Stimulated activated CD4-positive, alpha-beta T cell treated with anti-CD3 and anti-CD28 coated beads, Interleukin-1b, Interleukin-23, amount 100 ng/mL, for 1 hour (primary cell): ENCODE measurements at places on chromosomes 7 and 10.

GRCh38 chr10:123502983-123503382 lies 163.2 kb upstream of the GPR26 start:
- no peak for DNase-seq

GRCh38 chr7:76272851-76273497 lies 29.5 kb upstream of the HSPB1 start:
- DNase-seq: no peak

GRCh38 chr7:130945411-130945811 lies 211.4 kb upstream of the KLF14 start:
- no peak for DNase-seq

- DNase-seq: no peak
Measured at GRCh38 chr10:131679926-131680325, 220.9 kb upstream of the PPP2R2D start.

DNA sequence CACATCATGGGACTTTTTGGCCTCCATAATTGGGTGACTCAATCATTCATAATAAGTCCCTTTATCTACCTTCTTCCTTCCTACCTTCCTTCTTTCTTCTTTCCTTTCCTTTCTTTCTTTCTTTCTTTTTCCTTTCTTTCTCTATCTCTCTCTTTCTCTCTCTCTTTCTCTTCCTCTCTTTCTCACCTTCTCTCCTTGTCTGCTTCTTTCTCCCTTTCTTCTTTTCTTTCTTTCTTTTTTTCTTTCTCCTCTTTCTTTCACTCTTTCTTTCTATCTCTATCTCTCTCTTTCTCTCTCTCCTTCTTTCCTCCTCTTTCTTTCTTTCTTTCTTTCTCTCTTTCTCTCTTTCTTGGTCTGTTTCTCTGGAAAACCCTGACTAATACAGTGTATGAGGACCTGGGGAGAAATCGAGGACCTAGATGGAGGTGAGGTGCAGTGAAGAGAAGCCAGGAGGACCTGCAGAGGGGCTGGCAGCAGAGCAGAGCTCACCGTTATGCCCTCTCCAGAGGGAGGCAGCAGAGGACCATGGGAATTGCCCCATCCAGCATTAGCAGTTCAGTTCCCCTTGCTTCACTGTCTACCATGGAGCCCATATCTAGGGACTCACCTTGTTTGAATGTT lies 52.7 kb upstream of the BTRC start:
- DNase-seq: no peak

- no peak for DNase-seq
Measured at GRCh38 chr10:2611603-2612002, 455.7 kb upstream of the PFKP start.

- no peak for DNase-seq
Measured at GRCh38 chr10:131198401-131198800, 113.1 kb downstream of the TCERG1L start.

DNA sequence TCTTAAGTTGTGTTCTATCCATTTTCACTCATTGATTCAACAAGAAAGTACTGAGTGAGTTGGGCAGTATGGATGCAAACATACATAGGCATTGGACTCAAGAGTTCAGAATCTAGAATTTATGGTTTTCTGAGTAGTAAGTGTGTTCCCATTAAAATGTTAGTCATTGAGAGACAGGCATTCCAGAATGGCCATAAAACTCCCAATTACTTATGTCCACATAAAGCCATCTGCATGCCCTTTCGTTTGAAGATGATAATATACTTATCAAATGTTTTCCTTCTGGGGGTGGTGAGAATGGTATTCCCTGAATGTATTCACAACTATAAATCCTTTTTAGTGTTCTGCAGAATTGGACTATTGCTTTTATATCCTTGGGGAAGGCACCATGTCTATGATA lies 131.6 kb downstream of the CD36 start:
- DNase-seq: no peak

DNA sequence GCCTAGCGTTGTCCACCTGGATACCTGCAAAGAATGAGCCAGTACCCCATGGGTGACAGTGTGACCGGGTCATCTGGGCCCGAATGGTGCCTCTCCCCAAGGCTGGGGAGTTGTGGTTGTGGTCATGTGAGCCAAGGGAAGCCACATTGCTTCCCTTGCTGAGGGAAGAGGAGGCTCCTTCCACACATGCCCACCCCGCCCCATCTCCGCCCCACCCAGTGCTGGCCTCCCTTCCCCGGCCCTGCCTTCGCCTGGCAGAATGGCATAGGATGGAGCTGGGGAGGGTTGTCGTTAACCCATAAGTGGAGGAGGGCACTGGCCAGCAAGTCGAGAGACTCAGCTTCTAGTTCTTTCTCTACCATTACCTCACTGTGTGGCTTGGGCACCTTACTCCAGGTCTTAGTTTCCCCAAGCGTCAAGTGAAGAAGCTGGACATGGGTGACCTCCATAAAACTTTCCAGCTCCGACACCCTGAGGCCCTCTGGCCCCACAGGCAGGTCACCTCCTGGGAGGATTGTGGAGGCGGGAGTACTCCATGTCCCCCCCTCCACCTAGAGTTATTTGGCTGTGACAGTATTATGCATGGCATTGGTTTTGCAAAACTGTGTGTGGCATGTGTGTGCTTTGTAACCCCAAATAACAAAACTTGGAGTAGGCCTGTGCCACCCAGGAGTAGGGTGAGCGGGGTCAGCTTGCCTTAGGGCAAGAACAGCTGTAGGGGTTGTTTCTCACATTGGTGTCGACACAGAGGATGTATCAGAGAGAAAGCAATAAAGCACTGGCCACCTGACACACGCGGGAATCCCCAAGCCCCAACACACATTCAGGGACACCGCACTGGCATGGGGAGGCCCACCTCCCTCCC lies 90.5 kb upstream of the MACROH2A2 start:
- no peak for DNase-seq

- DNase-seq: no peak
Measured at GRCh38 chr10:1166101-1166827, 110.1 kb downstream of the WDR37 start.

DNA sequence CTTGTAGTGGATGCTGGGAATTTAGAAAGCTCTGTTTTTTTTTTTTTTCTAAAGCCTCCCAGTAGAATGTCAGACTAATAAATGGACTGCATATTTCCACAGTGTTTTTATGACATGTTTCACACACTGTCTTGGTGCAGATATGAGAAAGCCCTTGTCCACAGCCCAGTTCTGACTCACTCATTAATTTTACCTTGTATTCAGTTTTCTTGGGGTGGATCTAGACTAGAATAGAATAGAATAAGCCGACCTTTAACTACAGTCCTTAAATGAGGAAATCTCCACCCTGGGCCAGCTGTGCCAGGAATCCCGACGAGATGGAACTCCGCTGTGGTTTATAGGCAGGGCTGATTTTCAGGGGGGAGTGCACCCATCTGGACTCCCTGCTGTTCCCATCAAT lies 274.7 kb downstream of the NRG3 start:
- no peak for DNase-seq

GRCh38 chr7:118304100-118304499 lies 79.6 kb downstream of the ANKRD7 start:
- DNase-seq: no peak

GRCh38 chr7:27615420-27616185 lies 47.1 kb downstream of the HIBADH start:
- DNase-seq: no peak

DNA sequence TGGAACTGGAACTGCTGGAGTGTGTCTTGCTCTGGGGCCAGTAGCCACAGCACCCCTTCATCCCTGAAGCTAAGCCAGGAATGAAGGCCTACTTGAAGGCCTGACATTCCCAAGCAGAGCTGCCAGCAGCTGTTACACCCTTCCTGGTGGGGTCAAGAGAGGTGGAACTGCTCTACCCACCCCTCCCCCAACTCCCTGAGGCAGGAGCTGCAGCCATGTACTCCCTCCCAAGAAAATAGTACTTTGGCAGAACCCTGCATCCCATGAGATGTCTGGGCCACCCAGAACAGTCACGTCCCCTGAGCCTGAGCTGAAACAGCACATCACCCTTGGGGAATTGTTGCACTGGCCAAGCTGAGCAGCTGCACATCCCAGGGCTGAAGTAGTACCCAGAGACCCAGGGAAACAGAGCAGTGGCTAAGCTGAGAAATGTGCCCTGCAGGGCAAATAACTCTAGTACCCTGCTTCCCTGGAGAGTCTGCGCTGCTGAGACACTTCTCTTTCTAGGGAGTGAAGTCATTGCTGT lies 63.4 kb upstream of the PLA2G12B start:
- DNase-seq: no peak

GRCh38 chr10:122445469-122445868 lies 9.0 kb upstream of the ARMS2 start:
- DNase-seq: no peak

- no peak for DNase-seq
Measured at GRCh38 chr7:92682330-92682729, 92.1 kb upstream of the FAM133B start.

GRCh38 chr7:48643431-48644013 lies 280.8 kb upstream of the CDC14C start:
- no peak for DNase-seq

GRCh38 chr7:638256-639011 lies 88.1 kb upstream of the DNAAF5 start:
- DNase-seq: no peak

- DNase-seq: no peak
Measured at GRCh38 chr10:124742413-124743190, 1.6 kb downstream of the FAM53B start.

- no peak for DNase-seq
Measured at GRCh38 chr10:58644311-58644710, 131.6 kb downstream of the BICC1 start.

DNA sequence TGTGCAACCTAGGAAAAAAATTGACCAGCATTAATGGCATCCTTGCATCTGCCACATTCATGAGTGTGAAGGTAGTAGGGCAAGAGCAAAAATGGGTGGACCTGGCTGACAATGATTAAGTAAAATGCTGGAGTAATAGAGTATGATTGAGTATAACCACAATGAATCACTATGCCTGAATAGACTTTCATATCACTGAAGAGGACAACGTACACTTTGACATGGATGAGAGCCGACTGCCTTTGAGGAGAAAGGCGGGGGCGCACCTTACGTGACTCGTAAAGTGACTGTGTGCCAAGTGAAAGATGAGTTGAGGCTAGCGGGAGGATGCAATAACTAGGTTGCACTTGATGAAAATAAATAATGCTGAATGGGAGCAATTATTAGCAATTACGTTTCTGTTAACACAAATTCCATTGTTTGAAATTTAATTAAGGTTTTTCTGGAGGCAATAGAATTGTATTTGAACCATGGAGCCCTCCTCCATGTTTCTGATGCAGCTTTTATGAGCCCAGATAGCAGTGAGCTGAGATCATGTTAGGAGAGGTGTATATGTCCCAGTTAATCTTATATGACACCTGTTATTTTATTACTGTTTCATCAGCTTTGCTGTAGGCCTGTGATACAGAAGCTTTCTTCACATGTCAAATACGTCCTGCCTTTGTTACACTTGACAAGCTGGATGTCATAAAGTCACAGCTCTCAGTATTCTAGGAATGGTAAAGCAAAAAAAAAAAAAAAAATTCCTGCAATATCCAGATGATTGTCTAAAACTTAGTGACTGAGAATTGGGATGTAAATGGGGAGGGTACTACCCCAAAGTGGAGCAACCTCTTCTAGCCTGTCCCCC lies 596.5 kb downstream of the NXPH1 start:
- DNase-seq: no peak

DNA sequence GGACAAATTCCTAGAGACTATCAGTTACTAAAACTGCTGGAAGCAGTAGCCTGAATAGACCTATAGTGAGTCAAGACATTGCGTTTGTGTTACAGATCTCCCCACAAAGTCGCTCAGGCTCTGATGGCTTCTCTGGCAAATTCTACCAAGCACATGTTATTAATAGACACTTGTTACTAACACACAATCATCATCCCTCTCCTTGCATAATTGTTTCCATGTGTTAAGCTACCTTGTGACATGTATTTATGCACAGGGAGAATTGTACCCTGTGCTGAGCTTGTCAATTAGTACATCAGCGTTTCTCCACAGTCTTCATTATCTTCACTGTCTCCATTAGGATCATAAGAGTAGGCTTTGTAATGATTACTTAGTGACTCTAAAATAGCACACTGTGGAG lies 31.2 kb downstream of the DYNC2I1 start:
- no peak for DNase-seq

- DNase-seq: no peak
Measured at GRCh38 chr10:114519756-114520293, 115.5 kb upstream of the AFAP1L2 start.
